ENCODE measurements at places on chromosomes 4 and X. TPM values are rescaled to one million over a fixed set of nuclear protein-coding genes. Genes with fewer than 3 reads are reported as not detected.

ZNF732 gene
- total RNA-seq = 1.6 TPM

GRCh38 chr4:89492581-89493071 lies 185.0 kb upstream of the GPRIN3 start:
- H3K36me3 ChIP-seq = peaks cover 2% of the 10 kb centered on the region
- no peak overlapping the region for H3K27ac ChIP-seq
- H3K27me3 ChIP-seq = no peaks in the 10 kb centered on the region
- H3K4me1 ChIP-seq = peaks cover 20% of the 10 kb centered on the region
- DNase-seq = no peak
- H3K4me3 ChIP-seq = no peak overlapping the region

- H3K27me3 ChIP-seq = peaks cover 3% of the 10 kb centered on the region
- H3K27ac ChIP-seq = no peak overlapping the region
- no peaks in the 10 kb centered on the region for H3K4me1 ChIP-seq
- H3K4me3 ChIP-seq = no peak overlapping the region
- H3K36me3 ChIP-seq = no peaks in the 10 kb centered on the region
These were observed 109.7 kb upstream of the ARX start for GRCh38 chrX:25125483-25125882.

GRCh38 chr4:81427344-81427821 lies 44.3 kb downstream of the RASGEF1B start:
- H3K4me3 ChIP-seq = no peak overlapping the region
- H3K4me1 ChIP-seq = peaks cover 2% of the 10 kb centered on the region
- H3K36me3 ChIP-seq = peaks cover 12% of the 10 kb centered on the region
- H3K27me3 ChIP-seq = no peaks in the 10 kb centered on the region
- H3K27ac ChIP-seq = no peak overlapping the region
- no peak for DNase-seq

- H3K4me1 ChIP-seq = peaks cover 25% of the 10 kb centered on the region
- DNase-seq = no peak
- H3K36me3 ChIP-seq = no peaks in the 10 kb centered on the region
- no peaks in the 10 kb centered on the region for H3K27me3 ChIP-seq
- H3K27ac ChIP-seq = no peak overlapping the region
- H3K4me3 ChIP-seq = no peak overlapping the region
These were observed 2.7 kb downstream of the SMAD1 start for GRCh38 chr4:145484225-145484846.

GRCh38 chrX:38986586-38986985 lies 185.3 kb downstream of the MID1IP1 start:
- no peak for DNase-seq
- H3K4me3 ChIP-seq = no peak overlapping the region
- no peaks in the 10 kb centered on the region for H3K36me3 ChIP-seq

DNA sequence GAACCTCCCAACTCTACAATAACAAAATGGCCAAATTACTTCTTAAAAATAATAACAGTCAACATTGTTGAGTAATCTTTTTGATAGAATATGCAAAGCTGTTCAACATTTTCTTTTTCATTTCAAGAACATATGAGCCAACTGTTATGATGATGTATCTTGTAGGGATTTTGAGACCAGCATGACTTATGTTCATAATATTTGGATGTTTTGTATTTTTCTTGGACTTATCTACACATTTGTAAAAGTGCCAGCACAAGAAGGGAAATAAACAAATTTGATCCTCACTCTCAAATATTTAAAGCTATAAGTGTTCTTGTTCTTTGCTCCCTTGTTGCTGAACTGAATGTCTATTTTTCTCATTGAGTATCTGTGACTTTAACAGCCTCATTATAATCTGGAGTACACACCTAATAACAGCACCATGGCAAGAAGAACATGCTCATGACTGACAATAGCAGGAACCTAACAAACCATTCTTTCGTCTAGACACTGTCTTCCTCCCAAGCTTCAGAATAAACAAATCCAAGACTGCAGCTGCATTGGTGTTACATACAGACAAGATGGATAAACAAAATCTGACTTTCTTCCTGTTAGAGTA lies 1049.7 kb downstream of the FAT4 start:
- no peak overlapping the region for H3K4me3 ChIP-seq
- no peaks in the 10 kb centered on the region for H3K27me3 ChIP-seq
- H3K36me3 ChIP-seq = no peaks in the 10 kb centered on the region
- peaks cover 13% of the 10 kb centered on the region for H3K4me1 ChIP-seq
